HEK293T (cell line): ENCODE measurements at places on chromosomes 4 and X.

DNA sequence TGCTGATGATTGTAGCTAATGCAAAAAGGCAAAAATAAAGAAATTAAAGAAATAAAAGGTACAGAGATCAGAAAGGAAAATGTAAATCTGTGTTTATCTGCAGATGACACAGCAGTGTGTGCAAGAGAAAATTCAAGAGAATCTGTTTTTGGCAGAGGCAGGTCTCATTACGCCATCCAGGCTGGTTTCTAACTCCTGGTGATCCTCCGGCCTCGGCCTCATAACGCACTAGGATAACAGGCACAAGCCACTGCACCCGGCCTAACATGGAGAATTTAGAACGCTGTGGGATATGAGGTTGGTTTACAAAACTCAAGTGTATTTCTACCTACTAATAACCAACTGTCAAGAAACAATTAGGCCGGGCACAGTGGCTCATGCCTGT lies 29.4 kb downstream of the CTBP1 start:
- DNase-seq = no peak

- peak; percentile 16 for DNase-seq
Observed at GRCh38 chr4:103915224-103915869, 195.6 kb upstream of the TACR3 start.

DNA sequence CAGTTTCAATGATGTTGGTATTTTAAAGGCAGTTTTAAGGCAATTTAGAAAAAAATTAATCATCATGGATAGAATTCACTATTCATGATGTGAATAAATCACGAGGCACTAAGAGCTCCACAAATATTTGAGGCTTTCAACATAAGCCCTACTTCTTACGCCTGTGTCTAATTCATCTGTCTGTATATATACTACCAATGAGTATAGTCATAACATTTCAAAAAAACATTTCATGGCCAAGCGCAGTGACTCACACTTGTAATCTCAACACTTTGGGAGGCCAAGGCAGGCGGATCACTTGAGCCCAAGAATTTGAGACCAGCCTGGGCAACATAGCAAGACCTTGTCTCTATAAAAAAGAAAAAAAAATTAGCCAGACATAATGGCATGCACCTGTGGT lies 56.5 kb downstream of the FBXL5 start:
- DNase-seq = no peak

DNA sequence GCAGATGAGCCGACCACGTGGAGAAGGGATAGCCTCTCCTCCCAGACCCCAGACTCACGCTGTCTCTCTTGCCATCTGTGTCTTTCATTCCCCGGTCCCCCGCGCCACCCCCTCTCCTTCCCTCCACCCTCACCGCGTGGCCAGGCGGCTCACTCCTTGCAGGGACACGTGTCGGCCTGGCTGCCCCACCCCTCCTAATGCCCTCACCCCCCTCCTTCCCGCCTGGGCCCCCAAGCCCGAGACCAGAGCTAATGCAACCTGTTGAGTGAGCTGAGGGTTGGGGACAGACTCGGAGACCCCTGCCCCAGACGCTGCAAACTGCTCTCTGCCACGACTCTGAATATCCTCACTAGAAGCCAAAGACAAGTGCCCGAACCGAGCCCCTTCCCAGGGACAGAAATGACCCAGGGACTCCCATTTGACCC lies 1.8 kb downstream of the SLC38A5 start:
- no peak for DNase-seq

GRCh38 chr4:105551965-105552746 lies at the start of gene ARHGEF38:
TSS of gene ARHGEF38 (plus strand) at chr4:105552620. CDS start at chr4:105552766, 146 bp downstream.
- no peak for DNase-seq

DNA sequence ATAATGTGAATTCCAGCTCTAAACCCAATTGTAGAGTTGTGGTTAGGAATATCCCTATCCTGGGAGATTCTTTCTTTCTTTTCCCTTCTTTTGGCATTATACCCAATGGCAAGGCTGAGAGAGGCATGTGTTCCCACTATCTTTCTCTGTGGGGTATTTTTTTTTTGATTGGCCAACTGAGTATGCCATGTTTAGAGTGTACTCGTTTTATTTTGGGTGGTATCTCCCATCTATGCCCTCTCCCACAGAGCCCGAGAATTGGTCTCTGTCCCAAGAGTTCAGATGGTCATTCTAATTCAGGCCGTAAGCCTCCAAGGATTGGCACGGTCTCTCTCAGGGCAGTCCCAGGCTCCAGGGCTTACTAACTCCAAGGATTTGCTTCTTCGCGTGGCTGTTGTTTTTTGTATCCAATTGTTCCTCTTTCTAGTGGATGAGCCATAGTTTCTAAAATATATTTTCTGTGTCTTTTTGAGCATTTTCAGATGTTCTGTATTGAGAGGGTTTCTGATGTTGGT lies 198.8 kb downstream of the SLC4A4 start:
- no peak for DNase-seq
